Astrocyte (in vitro differentiated cells and primary cell): ENCODE measurements at places on chromosomes 13 and 19. TPM values are rescaled to one million over a fixed set of nuclear protein-coding genes. Genes with fewer than 3 reads are reported as not detected.

- H3K4me3 ChIP-seq = no peak overlapping the region
- peak; percentile 55 for DNase-seq
- H3K27me3 ChIP-seq = no peaks in the 10 kb centered on the region
- H3K36me3 ChIP-seq = peaks cover 19% of the 10 kb centered on the region
These were observed 13.2 kb downstream of the ZNF793 start for GRCh38 chr19:37519890-37520289.

GRCh38 chr13:25738342-25739196 lies 313.2 kb downstream of the SHISA2 start:
- H3K4me1 ChIP-seq = peaks cover 23% of the 10 kb centered on the region
- H3K27me3 ChIP-seq = no peaks in the 10 kb centered on the region
- peak overlapping the region; percentile 81 for H3K27ac ChIP-seq
- peak overlapping the region; percentile 19 for H3K4me3 ChIP-seq
- no peaks in the 10 kb centered on the region for H3K36me3 ChIP-seq

GRCh38 chr19:44552324-44552723 lies 22.8 kb upstream of the CEACAM20 start:
- H3K36me3 ChIP-seq = no peaks in the 10 kb centered on the region
- H3K4me1 ChIP-seq = peaks cover 5% of the 10 kb centered on the region
- no peak for DNase-seq
- no peak overlapping the region for H3K4me3 ChIP-seq
- H3K27ac ChIP-seq = no peak overlapping the region

- DNase-seq = no peak
- H3K4me3 ChIP-seq = no peak overlapping the region
- H3K27ac ChIP-seq = no peak overlapping the region
- no peaks in the 10 kb centered on the region for H3K4me1 ChIP-seq
These were observed 7.8 kb downstream of the SIGLEC12 start for GRCh38 chr19:51493776-51494175.

- no peaks in the 10 kb centered on the region for H3K27me3 ChIP-seq
- no peak overlapping the region for H3K27ac ChIP-seq
- no peaks in the 10 kb centered on the region for H3K4me1 ChIP-seq
- H3K4me3 ChIP-seq = no peak overlapping the region
- H3K36me3 ChIP-seq = peaks cover 10% of the 10 kb centered on the region
These were observed 13.9 kb downstream of the TFDP1 start for GRCh38 chr13:113598481-113598880.

DNA sequence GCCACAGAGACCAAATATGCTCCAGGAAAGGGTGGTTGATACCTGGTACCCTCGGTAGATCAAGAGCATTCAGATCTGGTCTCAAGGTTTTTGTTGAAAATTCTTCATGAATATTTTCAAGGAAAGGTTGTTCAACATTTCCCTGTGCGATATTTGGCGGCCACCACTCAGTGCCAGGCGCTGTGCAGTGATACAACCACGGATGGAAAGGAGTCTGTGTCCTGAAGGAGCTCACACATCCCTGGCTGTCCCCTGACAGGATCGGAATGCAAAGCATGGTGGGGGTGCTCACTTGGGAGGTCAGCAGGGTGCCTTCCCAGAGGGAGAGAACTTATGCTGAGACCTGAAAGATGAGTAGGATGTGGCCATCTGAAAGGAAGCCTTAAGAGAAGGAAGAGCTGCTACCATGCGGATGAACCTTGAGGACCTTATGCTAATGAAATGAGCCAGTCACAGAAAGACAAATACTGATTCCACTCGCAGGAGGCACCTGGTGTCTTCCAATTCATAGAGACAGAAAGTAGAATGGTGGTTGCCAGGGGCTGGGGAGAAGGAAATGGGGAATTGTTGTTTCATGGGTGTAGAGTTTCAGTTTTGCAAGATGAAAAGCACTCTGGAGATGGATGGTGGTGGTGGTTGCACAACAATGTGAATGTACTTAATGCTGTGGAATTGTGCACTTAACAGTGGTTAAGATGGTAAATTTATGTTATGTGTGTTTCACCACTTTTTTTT lies 41.6 kb downstream of the HSPH1 start:
- H3K27me3 ChIP-seq = peaks cover 46% of the 10 kb centered on the region
- H3K27ac ChIP-seq = no peak overlapping the region
- H3K4me1 ChIP-seq = no peaks in the 10 kb centered on the region
- DNase-seq = no peak

- H3K4me1 ChIP-seq = no peaks in the 10 kb centered on the region
- H3K4me3 ChIP-seq = no peak overlapping the region
- H3K27me3 ChIP-seq = no peaks in the 10 kb centered on the region
These were observed 33.8 kb upstream of the SGCG start for GRCh38 chr13:23146811-23147625.

- H3K27ac ChIP-seq = no peak overlapping the region
- no peak overlapping the region for H3K4me3 ChIP-seq
- no peaks in the 10 kb centered on the region for H3K36me3 ChIP-seq
- H3K27me3 ChIP-seq = peaks cover 2% of the 10 kb centered on the region
These were observed 130.8 kb downstream of the ATP8A2 start for GRCh38 chr13:25502551-25502950.

- H3K27ac ChIP-seq = no peak overlapping the region
- H3K36me3 ChIP-seq = no peaks in the 10 kb centered on the region
- no peak for DNase-seq
- no peak overlapping the region for H3K4me3 ChIP-seq
- no peaks in the 10 kb centered on the region for H3K4me1 ChIP-seq
These were observed 408.2 kb downstream of the TBC1D4 start for GRCh38 chr13:75073786-75074185.

GRCh38 chr19:30887042-30887441 lies 462.2 kb downstream of the TSHZ3 start:
- no peak overlapping the region for H3K4me3 ChIP-seq
- no peak for DNase-seq
- no peaks in the 10 kb centered on the region for H3K36me3 ChIP-seq
- H3K27ac ChIP-seq = no peak overlapping the region

NUMBL gene
- 79.3 and 82.9 TPM in 2 replicates for total RNA-seq

GRIN2D gene
- 6.2 and 9.3 TPM in 2 replicates for total RNA-seq

KLF2 gene
- 1.9 and 2.0 TPM in 2 replicates for total RNA-seq

NECTIN2 gene
- total RNA-seq = 297 and 302 TPM in 2 replicates

RFPL4A gene
- 0.43 TPM in 1 of 2 replicates, not detected in the other for total RNA-seq

ZNF415 gene
- total RNA-seq = 8.7 TPM in 2 replicates
